ENCODE measurements at places on chromosomes 5 and 9. TPM values are rescaled to one million over a fixed set of nuclear protein-coding genes. Genes with fewer than 3 reads are reported as not detected.

GRCh38 chr5:129718471-129719090, 29.3 kb upstream of the MINAR2 start:
- H3K27ac ChIP-seq: no peak overlapping the region
- H3K4me1 ChIP-seq: no peaks in the 10 kb centered on the region
- H3K36me3 ChIP-seq: no peaks in the 10 kb centered on the region
- H3K4me3 ChIP-seq: no peak overlapping the region

- no peaks in the 10 kb centered on the region for H3K27me3 ChIP-seq
- no peak for DNase-seq
- H3K4me3 ChIP-seq: no peak overlapping the region
- peaks cover 4% of the 10 kb centered on the region for H3K36me3 ChIP-seq
Observed at GRCh38 chr5:122183098-122183787, 53.9 kb downstream of the ZNF474 start.

GRCh38 chr5:91635950-91636734, 253.0 kb upstream of the ARRDC3 start:
- H3K4me3 ChIP-seq: no peak overlapping the region
- H3K36me3 ChIP-seq: no peaks in the 10 kb centered on the region
- no peak for DNase-seq

DNA sequence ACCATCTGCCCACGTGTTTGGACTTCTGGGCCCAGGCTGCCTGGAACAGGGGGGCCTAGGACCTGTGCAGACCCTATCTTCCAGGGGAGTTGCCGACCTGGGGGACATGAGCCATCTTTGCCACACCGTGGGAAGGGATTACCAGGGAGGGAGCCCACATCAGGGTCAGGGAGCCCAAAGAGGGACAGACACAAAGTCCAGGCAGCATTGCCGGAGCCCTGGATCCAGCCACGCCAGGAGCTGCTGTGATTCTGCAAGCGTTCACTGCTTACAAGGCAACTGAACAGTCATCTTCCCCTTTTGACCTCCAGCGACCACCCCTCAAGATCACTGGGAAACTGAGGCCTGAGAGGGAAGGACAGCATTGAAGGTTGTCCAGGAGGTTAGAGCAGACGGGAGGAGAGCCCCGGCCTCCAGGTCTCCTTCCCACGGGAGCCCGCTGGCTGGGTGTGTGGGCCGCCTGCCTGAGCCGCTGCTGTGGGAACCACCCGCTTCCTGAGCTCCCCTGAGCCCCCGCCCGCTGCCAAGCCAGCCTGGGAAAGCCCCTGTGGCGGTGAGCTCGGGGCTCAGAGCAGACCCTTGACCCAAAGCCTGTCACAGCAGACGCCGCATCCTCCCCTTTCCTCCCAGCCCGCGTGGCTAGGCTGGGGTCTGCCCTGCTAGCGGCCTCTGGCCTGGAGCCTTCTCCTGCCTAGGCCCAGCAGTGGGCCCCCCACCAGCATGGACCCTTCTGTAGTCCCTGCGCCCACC, 17.1 kb upstream of the NOTCH1 start:
- peaks cover 14% of the 10 kb centered on the region for H3K36me3 ChIP-seq
- DNase-seq: no peak
- no peak overlapping the region for H3K4me3 ChIP-seq
- peaks cover 7% of the 10 kb centered on the region for H3K4me1 ChIP-seq
- peaks cover 4% of the 10 kb centered on the region for H3K27me3 ChIP-seq

- H3K36me3 ChIP-seq: no peaks in the 10 kb centered on the region
- no peak overlapping the region for H3K27ac ChIP-seq
- H3K4me3 ChIP-seq: no peak overlapping the region
- DNase-seq: no peak
Observed at GRCh38 chr9:108443741-108444140, 412.0 kb downstream of the ACTL7B start.

Gene PCDH12
- total RNA-seq: 1.7 TPM

Gene SPATA31C1
- total RNA-seq: not detected

DNA sequence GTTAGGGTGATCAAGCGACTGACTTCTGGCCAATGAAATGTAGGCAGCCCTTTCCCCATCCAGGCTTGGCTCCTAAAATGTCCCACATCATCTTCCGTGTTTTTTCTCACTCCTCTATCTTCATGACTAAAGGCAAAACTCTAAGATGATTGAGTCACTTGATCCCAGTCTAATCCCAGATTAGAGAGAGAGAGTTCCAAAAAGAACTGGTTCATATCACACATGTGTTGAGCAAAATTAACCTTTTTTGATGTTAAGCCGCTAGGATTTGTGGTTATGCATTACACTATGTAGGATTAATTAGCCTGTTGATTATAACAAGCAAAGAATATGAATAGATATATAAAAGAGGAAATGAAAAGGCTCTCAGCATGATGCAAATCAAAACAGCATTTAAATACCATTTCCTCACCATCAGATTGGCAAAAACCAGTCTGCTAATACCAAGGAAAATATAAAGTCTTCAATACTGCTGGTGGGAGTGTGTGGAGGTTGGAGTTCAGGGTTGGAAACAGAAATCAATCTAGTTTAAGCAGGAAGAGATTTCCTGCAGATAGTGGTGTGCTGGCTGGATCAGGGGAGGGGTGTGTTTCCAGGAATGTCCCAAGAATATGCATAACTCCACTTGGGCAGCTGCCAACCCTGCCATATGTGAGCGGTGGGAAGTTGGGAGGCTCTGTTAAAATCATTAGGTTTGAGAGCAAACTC, 187.6 kb upstream of the S1PR3 start:
- H3K4me1 ChIP-seq: no peaks in the 10 kb centered on the region
- H3K27me3 ChIP-seq: no peaks in the 10 kb centered on the region
- no peak overlapping the region for H3K4me3 ChIP-seq
- H3K27ac ChIP-seq: no peak overlapping the region
- DNase-seq: no peak

GRCh38 chr5:64506567-64507263, 900 bp downstream of the RGS7BP start:
- H3K36me3 ChIP-seq: no peaks in the 10 kb centered on the region
- no peak overlapping the region for H3K27ac ChIP-seq
- peak; percentile 46 for DNase-seq
- H3K27me3 ChIP-seq: peaks cover 7% of the 10 kb centered on the region
- H3K4me1 ChIP-seq: peaks cover 4% of the 10 kb centered on the region
- peak overlapping the region; percentile 88 for H3K4me3 ChIP-seq

DNA sequence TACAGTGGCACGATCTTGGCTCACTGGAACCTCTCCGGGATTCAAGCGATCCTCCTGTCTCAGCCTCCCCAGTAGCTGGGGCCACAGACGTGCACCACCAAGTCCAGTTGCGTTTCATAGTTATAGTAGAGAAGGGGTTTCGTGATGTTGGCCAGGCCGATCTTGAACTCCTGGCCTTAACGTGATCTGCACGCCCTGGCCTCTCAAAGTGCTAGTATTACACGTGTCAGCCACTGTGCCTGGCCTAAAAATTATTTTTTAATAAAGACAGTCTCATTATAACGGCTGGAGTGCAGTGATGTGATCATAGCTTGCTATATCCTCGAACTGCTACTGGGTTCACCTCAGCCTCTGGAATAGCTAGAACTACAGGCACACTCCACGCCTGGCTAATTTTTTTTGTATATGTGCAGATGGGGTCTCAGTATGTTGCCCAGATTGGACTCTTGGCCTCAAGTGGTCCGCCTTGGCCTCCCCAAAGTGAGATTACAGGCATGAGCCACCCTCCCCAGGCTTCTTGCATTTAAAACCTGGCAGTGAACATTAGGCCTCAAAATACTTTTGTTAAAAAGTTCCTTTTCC, 4.4 kb downstream of the NPM1 start:
- DNase-seq: no peak
- no peak overlapping the region for H3K4me3 ChIP-seq
- H3K27me3 ChIP-seq: peaks cover 10% of the 10 kb centered on the region
- peaks cover 8% of the 10 kb centered on the region for H3K4me1 ChIP-seq

- no peak for DNase-seq
- H3K4me3 ChIP-seq: no peak overlapping the region
- H3K4me1 ChIP-seq: no peaks in the 10 kb centered on the region
- no peaks in the 10 kb centered on the region for H3K36me3 ChIP-seq
- H3K27me3 ChIP-seq: no peaks in the 10 kb centered on the region
Observed at GRCh38 chr5:69030358-69031062, 63.3 kb upstream of the SLC30A5 start.

GRCh38 chr9:70475211-70475610, 60.8 kb upstream of the KLF9 start:
- H3K27ac ChIP-seq: no peak overlapping the region
- no peak for DNase-seq
- H3K4me3 ChIP-seq: no peak overlapping the region
- peaks cover 3% of the 10 kb centered on the region for H3K4me1 ChIP-seq
- no peaks in the 10 kb centered on the region for H3K27me3 ChIP-seq

DNA sequence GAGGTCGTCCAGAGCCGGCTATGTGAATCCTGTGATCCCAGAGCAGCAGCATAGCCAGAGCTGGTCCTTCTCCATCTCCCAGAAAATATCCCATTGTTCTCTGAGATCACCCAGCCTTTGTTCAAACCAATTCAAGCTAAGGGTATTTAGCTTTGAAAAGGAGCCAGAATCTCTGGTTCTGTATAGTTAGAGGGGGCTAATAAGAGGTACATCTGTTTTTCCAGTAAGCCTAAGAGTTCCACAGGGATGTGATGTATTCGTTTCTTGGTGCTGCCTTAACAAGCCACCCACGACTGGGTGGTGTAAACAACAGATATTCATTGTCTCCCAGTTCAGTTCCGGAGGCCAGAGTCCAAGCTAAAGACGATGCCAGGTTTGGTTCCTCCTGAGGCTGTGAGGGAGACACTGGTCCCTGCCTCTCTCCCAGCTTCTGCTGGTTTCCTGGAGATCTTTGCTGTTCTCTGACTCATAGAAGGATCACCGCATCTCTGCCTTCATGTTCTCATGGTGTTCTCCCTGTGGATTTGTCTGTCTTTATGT, 344.8 kb downstream of the MTRR start:
- H3K36me3 ChIP-seq: no peaks in the 10 kb centered on the region
- peaks cover 2% of the 10 kb centered on the region for H3K4me1 ChIP-seq
- H3K27me3 ChIP-seq: peaks cover 4% of the 10 kb centered on the region
- no peak overlapping the region for H3K27ac ChIP-seq
- no peak for DNase-seq

- peaks cover 5% of the 10 kb centered on the region for H3K27me3 ChIP-seq
- H3K27ac ChIP-seq: no peak overlapping the region
- no peaks in the 10 kb centered on the region for H3K36me3 ChIP-seq
- peaks cover 14% of the 10 kb centered on the region for H3K4me1 ChIP-seq
Observed at GRCh38 chr5:74035521-74035937, 409.5 kb downstream of the ARHGEF28 start.

- no peaks in the 10 kb centered on the region for H3K36me3 ChIP-seq
- H3K27me3 ChIP-seq: no peaks in the 10 kb centered on the region
- no peak for DNase-seq
- H3K4me1 ChIP-seq: no peaks in the 10 kb centered on the region
- H3K27ac ChIP-seq: no peak overlapping the region
- no peak overlapping the region for H3K4me3 ChIP-seq
Observed at GRCh38 chr5:35438288-35438687, 179.4 kb upstream of the SPEF2 start.

- no peak for DNase-seq
- no peak overlapping the region for H3K27ac ChIP-seq
- no peaks in the 10 kb centered on the region for H3K27me3 ChIP-seq
- no peaks in the 10 kb centered on the region for H3K36me3 ChIP-seq
- no peaks in the 10 kb centered on the region for H3K4me1 ChIP-seq
Observed at GRCh38 chr9:70531311-70531710, 116.9 kb upstream of the KLF9 start.

DNA sequence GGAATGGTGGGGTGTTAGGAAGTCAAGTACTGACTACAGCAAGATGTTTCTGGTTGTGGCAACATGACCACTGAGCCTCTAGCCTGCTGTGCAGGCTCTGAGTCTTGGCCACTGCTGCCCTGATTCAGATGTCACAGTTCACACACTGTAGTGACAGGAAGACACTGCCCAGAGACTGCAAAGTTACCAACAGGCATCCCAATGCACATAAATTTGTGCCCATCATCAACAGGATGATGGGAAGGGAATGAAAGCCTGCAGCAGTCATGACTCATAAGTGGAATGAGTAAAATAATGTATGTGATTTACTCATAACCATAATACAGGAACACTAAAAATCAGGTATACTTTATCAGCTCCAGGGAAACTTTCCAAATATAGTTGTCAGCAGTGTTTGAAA, 251.6 kb upstream of the HAPLN1 start:
- H3K4me3 ChIP-seq: no peak overlapping the region
- H3K4me1 ChIP-seq: peaks cover 32% of the 10 kb centered on the region
- no peaks in the 10 kb centered on the region for H3K27me3 ChIP-seq
- H3K27ac ChIP-seq: peak overlapping the region; percentile 65
- no peak for DNase-seq
- no peaks in the 10 kb centered on the region for H3K36me3 ChIP-seq
